ENCODE measurements at places on chromosomes 13 and 19.

DNA sequence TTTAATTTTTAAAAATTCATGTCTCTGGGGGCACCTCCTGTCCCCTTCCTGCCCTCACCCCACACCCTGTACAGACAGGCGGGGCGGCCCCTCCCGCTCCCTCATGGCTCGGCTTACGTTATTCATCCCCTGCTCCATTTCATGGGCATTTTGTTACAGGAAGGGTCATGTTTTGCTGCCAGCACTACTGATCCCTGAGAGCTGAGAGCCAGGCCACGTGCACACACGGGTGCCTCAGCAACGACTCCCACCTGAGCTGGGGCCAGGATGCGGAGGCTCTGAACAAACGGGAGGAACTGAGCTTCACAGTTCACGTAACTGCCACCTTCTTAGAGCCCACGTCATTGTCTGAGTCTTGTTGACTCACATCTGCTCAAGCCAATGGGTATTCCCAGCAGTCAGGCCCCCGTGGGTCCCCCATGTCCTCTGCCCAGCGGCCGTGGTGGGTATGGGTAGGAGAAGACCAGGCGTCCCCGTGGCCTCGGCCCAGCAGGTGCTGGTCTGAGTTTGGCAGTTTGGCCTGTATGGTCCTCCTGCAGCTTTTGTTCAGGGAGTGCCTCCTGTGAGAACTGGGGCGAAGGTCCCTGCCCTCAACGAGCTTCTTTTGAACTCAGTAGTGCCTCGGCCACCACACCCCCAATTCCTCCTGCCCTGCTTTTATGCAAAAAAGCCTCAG is 16.4 kb upstream of the TMEM255B start:
- DNase-seq, result peak; percentile 61

GRCh38 chr19:24033963-24034342 is 53.0 kb upstream of the ZNF254 start:
- DNase-seq, result peak; percentile 38

GRCh38 chr19:30556230-30556711 is 184.1 kb downstream of the ZNF536 start:
- DNase-seq, result no peak

DNA sequence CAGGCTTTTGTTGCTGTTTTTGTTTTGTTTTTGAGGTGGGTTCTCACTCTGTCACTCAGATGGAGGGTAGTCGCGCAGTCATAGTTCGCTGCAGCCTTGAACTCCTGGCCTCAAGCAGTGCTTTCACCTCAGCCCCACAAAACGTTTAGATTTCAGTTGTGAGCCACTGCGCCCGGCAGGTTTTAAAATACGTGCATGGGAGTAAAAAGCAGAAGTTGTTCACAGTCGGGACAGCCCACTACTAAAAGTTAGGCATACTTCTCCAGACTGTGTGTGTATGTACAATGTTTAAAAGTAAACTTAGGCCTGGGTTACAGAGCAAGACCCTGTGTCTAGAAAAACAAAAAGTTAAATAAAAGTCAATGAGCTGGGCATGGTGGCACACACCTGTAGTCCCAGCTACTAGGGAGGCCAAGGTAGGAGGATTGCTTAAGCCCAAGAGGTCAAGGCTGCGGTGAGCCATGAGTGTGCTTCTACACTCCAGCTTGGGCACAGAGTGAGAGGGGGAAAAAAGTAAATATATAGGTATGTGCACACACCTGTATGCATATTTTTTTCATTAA is 6.1 kb downstream of the SAFB start:
- no peak for DNase-seq

GRCh38 chr19:27906081-27906480 is 1306.9 kb downstream of the UQCRFS1 start:
- DNase-seq, result no peak

- DNase-seq, result no peak
These were observed 1921.1 kb downstream of the OLFM4 start for GRCh38 chr13:54949735-54950134.

- no peak for DNase-seq
These were observed 874.8 kb upstream of the SLITRK6 start for GRCh38 chr13:86673931-86674431.

GRCh38 chr13:111993691-111994090 is 73.3 kb upstream of the SOX1 start:
- no peak for DNase-seq

- DNase-seq, result peak; percentile 21
These were observed 2.7 kb downstream of the SLC27A1 start for GRCh38 chr19:17473041-17473440.

DNA sequence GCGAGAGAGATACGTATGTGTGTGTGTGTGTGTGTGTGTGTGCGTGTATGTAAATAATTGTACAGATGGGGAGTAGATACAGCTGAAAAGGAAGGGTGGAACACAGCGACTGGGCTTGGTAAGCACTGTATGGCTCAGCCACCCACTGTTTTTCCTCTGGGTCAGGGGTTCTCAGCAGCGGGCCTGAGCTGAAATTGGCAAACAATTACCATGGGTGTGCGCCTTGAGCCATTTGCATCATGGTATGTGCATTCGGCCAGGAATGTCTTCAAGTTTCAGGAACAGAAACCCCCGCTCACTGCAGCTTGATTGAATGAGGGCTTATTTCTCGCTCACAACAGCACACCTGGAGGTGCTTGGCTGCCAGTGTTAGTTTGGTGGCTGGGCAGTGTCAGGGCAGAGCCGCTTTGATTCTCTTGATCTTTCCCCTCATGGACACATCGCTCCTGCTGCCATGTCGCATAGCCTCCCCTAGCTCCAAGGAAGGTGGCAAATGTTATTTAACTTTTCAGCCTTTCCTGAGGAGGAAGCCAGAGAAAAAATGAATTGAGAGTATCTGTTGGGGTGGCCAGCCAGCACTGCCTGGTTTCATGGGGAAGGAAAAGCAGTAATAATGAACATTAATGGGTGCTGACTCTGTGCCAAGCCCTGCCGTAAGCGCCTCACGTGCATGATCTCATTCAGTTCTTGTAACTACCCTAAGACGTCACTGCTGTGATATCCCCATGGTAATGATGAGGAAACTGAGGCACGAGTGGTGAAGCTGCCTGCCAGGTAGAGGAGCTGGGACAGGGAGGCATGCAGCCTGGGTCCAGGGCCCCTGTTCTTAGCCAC is 126.9 kb downstream of the SIPA1L3 start:
- DNase-seq, result peak; percentile 85

All from RPMI8226 (cell line).